Stimulated activated CD8-positive, alpha-beta memory T cell treated with anti-CD3 and anti-CD28 coated beads, Interleukin-4, amount 100 ng/mL, for 4 hours (primary cell): ENCODE measurements at places on chromosomes 5 and 9.

GRCh38 chr5:155091063-155091648 lies 77.6 kb downstream of the KIF4B start:
- no peak for DNase-seq

DNA sequence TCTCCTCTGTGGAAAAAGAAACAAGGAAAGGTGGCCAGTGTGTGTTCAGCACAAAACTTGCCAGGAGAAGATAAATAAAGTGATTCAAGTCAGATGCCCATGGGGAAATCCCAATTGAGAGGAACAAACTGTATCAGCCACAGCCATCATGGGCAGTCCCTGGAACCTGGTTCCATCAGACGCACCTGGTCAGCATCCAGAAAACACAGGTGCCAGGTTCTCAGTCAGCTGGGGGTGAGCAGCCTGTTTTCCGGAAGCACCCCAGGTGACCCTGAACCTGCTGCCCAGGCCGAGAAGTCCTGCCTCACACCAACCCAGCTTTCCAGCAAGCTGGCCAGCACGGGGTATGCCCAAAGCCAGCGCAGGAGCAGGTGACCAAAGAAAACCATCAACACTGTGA lies 30.5 kb downstream of the PTCH1 start:
- no peak for DNase-seq

DNA sequence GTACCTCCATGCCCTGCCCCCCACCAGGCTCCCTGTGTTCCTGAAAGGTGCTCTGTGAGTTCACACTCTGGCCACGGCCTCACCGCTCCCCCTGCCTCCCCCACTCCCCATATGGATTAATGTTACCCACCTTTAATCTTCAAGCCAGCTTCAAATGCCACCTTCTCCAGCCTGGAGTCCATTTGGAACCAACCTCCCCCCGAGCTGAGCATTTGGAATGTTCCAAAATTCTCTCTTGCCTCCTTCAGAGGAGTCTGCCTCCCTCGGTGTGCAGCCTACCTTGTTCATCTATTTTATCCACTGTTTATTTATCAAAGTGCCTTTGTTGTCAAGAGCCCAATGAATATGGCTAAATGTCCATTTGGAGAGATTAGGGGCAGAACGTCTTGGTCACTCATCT lies 4.3 kb downstream of the GOLGA2 start:
- DNase-seq = no peak

DNA sequence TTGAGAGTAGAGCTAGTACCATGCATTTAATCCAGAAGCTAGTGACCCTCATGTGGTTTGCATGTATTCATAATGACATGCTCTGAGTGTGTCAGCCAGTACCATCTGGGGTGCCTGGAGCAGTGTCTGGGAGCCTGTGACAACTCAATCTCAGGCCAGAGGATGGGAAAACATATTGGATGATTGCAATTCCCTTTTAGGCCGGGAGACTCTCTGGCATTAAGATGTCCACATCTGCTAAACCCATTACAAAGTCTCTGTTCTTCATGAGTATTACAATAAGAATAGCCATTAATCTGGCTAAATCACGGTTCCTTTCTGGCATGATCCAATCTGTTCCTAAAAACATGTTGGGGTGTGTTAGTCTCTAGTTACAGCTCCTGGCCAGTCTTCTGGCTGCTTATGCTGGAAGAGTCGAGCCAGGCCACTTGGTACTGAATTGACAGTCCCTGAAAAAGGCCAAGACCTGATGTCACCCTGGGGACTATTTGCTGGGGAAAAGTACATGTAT lies 475.7 kb downstream of the ENC1 start:
- no peak for DNase-seq

DNA sequence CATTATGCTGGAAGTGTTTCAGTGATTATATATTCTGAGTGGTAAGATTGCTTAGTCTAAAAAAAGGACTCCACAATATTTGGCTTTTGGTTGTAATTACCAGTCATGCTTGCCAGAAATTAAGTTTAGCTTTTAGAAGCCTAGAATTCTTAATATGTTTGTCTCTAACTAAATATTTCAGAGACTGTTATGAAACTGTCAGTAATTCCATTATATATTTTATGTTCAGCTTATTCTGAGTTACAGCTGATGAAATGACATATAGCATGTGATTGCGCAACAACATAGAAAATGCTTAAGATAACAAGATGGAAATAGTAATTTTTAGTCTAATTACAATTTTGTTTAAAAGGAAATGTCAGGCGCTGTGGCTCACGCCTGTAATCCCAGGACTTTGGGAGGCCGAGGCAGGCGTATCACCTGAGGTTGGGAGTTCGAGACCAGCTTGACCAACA lies 44.2 kb downstream of the KIAA1958 start:
- DNase-seq = no peak

DNA sequence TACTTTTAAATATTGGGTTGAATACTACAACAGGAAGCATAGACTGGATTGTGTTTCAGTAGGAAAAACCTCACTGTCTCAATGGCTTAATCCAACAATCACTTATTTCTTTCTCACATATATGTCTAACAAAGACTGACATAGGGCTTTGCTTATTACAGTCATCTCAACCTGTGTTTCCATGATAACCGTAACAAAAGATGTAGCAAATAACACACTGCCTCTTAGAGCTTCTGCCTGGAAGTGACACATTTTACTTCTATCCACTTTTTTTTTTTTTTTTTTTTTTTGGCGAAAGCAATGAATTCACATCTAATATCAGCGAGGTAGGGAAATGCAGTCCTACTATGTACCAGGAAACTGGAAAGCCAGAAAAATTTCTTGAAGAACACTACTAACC lies 204.9 kb upstream of the CDKN2B start:
- DNase-seq = no peak

DNA sequence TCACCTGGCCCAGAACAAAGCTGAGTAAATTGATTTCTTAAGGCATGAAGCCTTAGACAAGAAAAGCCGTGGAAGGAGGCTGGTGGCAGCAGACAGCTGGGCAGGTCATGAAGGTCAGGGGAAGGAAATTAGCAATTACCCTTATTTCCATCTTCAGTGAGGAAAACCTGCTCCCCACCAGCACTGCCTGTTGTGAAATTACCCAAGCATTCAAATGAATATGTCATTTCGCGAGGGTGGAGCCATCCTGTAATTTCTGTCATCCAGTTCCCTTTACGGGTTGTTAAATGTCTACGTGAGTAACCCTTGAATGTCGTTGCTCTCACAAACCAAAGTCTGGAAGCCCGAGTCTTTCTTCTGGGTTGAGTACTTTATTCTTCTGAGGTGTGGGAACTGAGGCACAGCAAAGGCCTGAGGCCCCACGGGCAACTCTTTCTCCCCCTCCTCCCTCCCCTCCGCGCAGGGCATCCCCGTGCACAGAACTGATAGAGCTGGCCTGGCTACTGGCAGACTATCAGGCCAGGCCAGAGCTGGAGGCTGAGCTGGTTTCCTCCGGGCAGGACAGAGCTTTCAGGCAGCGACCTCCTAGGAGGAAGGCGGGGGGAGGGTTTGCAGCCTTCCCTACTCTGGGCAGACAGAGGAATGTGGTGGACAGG lies 22.0 kb upstream of the AK3 start:
- no peak for DNase-seq

DNA sequence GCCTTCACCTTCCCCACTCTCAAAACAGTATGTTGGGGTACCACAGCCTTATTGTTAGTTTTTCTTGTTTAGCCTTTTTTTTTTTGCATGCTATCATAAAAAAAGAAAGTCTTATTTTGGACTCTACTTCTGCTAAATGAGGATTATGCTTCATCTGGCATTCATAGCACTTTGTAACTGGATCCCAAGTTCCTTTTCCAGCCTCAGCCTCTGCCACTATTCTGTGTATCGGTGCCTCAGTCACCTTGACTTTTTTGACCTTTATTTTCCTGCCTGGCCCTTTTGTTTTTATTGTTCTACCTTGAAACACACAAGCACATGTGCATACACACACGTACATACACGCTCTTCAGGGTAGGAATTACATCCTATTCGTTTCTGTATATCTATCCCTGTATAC lies 8.5 kb upstream of the MAML1 start:
- no peak for DNase-seq

DNA sequence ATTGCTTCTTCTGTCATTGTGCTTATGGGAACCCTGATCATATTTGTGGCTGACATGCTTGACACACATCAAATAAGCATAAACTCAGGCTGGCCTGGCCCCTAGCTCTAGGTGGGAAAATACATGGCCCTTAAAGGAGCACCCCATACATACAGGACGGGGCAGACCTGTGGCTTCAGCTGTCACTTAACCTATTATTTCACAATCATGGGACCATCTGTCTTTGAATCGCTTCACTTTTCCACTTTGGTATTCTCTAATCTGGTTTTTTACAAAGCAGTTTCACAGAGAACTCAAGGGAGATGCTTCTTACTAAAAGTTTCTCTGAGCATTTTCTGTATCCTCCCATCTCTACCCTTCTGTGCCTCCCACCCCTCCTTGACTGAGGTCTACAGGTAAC lies 34.6 kb upstream of the LRRTM2 start:
- DNase-seq = no peak

DNA sequence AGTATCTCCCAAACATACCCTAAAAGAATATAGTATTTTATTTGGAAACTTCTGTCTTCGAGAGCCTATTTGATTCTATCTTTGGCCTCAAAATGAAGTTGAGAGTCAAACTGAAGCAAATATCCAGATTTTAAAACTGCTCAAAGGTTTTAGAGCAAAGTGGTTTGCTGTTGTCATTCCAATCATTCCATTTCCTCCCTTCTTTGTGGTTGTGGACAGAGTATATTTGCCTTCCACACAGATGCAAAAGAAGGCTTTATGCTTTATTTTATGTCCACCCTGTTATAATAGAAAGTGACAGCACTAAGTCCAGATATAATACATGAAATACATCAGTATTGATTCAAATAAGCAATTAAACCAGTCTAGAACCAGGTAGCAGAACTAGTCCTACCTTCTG lies 12.4 kb downstream of the GZMK start:
- DNase-seq = no peak

GRCh38 chr9:81470864-81471263 lies 218.5 kb downstream of the TLE1 start:
- no peak for DNase-seq

- DNase-seq = no peak
Measured at GRCh38 chr9:21681641-21682040, 120.8 kb upstream of the MTAP start.

DNA sequence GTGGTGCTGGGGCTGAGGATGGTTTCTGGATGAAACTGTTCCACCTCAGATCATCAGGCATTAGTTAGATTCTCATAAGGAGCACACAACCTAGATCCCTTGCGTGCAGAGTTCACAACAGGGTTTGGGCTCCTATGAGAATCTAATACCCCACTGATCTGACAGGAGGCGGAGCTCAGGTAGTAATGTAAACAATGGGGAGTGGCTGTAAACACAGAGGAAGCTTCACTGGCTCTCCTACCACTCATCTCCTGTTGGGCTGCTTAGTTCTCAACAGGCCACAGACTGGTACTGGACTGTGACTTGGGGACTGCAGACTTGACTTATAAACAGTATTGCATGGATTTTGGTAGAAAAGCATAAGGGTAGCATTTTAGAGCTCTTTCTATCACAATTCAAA lies 870.7 kb upstream of the CDH10 start:
- DNase-seq = no peak

- DNase-seq = no peak
Measured at GRCh38 chr5:56148453-56148971, 84.6 kb downstream of the ANKRD55 start.

GRCh38 chr5:135991429-135991828 lies 36.6 kb upstream of the LECT2 start:
- no peak for DNase-seq

GRCh38 chr5:33513462-33514185 lies 72.9 kb downstream of the TARS1 start:
- DNase-seq = no peak

- DNase-seq = no peak
Measured at GRCh38 chr5:37272511-37272910, 23.3 kb upstream of the CPLANE1 start.

DNA sequence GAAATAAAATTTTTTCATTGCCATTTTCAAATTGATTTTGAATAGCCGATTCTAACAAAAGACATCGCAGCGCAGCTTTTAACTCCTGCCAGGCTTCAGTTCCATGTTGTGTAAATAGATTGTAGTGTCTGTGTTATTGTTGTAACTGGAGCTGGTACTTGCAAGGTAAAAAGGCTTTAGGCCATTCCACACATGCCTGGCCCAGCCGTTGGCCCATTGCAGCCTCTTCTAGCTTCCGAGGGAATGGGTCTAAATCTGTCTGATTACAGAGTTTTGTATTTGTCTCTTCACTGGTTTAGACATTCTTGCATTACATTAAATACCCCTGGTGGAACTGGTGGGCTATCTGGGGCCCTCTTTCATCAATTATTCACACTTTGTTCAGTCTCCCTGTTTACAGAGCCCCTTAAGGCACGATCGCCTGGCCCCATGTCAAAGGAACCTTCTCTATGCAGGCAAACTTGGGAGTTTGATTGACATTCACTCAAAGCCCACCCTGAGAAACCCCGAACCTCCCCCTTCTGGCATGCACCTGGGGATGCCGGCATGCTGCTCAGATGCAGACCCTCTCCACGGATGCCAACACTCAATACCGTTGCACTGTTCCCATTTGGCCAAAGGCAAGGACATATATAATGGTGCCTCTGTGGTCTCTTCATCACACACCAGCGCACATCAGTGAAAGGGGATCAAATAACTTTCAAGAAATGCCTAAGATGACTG lies 281.7 kb upstream of the IRX2 start:
- DNase-seq = no peak

DNA sequence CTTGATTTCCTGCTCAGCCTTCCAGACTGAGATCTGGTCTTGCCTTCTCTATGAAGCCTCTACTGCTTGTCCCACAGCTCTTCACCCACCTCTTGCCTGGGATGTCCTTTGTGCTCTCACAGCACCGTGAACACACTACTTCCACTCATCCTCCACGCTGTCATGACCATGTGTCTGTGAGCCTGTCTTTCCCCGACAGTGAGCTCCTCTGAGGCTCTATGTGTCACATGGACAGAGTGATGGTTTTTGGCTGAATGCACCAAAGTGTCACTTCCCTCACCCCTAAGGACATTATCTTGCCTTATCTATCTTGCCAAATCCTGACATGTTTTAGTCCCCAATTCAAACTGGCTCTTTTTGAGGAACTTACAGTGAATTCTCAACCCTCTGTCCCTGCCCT lies 11.3 kb downstream of the PHYKPL start:
- no peak for DNase-seq

DNA sequence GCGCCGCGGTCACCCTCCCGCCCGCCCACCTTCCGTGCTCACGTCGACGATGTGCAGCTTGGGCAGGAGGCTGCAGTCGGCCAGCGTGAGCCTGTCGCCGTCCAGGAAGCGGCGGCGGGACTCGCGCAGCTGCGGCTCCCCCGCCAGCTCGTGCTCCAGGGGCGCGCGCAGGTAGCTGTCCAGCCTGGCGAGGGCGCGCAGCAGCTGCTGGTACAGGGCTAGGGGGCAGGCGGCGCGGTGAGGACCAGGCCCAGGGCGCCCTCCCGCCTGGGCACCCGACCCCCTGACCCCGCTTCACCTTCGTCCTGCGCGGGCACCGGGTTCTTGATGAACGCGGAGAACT lies 1.5 kb downstream of the CLIC3 start:
- no peak for DNase-seq
